ENCODE measurements at places on chromosomes 12 and 14.

- DNase-seq, result peak; percentile 56
Observed at GRCh38 chr12:91382081-91382543, 199.5 kb upstream of the DCN start.

- no peak for DNase-seq
Observed at GRCh38 chr14:24032727-24033418, 18.9 kb upstream of the CARMIL3 start.

DNA sequence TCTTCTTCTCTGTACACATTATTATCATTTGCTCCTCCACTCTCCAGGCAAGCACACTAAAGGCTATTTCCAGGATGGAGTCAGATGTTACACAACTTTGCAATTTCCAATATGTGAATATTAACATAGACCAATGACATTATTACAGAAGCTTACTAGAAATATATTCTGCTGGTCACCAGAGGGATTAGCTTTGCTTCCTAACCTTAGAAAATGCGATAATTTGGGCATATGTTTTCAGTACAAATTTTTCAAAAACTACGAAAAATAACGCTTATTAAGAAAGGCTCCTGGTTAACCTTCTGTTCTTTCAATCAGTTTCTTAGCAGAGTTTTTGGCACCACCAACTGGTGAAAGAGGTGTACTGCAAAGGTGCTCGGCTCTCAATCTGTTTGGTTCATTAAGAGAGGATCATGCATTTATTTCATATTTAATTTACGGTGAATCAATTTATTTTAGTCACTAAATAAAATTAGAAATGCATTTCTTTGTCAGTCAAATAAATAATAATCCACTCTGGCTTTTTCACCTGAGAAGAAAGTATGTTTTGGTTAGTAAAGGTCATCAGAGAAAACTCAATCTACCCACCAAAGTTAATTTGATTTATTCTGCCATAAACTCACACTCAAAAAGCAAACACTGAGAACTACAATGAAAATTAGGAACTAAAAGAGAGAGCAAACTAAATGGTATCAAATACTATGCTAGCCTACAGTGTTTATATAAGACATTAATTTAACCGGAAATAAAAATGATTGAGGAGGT, 39.2 kb downstream of the EFCAB11 start:
- peak; percentile 76 for DNase-seq

- no peak for DNase-seq
Observed at GRCh38 chr12:124484067-124484466, 83.3 kb downstream of the NCOR2 start.

DNA sequence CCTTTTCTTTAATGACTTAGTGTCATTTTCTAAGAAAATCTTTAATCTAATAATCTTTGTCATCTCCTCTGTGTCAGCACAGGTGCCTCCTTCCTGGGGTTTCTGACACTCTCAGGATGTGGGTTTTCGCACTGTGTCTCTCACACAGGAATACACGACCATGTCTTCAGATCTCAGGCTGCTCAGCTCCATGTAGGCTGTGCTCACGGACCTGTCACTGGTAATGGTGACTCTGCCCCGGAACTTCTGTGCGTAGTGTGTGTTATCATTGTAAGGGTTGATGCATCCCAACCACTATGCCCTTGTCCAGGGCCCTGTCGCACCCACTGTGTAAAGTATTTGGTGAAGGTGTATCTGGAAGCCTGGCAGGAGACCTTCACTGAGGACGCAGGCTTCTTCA, 647.8 kb downstream of the TMEM121 start:
- no peak for DNase-seq

GRCh38 chr12:64480148-64480547, 28.2 kb downstream of the TBK1 start:
- DNase-seq, result no peak

DNA sequence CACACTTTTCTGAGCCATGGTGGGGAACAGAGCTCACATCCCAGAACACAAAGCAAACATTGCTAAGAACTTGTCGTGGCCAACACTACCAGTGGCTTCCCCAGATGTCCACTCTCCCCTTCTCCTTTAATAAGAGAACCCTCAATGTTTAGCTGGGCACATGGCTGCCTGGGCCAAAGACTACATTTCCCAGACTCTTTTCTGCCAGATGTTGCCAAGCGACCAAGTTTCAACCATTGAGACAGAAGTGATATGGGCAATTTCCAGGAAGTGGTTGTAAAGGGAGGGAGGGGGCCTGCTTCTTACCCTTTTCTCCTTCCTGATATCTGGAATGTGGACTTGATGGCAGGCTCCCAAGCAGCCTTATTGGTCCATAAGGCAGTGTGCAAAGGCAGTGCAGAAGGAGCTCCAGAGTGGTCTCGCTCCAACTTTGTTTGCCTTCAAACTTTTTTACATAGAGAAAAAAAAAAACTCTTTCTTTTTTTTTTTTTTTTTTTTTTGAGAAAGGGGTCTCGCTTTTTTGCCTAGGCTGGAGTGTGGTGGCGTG, 24.9 kb upstream of the JDP2 start:
- no peak for DNase-seq

DNA sequence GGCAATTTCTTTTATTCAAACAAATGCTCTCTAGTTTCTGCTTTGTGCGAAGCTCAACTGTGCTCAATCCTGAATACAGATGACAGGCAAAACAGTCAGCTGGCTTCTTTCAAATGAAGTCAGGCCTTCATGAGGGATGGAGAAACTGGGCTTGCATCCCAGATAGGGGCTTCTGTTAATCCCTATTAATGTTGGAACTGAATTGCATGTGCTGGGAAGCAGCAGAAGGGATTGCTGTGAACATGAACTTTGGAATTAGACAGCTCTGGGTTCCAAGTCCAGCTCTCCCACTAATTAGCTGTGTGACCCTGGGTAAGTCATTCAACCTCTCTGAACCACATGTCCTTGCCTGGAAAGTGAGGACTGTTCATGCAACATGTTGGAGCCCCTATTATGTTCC, 21.1 kb upstream of the CORO1C start:
- no peak for DNase-seq

DNA sequence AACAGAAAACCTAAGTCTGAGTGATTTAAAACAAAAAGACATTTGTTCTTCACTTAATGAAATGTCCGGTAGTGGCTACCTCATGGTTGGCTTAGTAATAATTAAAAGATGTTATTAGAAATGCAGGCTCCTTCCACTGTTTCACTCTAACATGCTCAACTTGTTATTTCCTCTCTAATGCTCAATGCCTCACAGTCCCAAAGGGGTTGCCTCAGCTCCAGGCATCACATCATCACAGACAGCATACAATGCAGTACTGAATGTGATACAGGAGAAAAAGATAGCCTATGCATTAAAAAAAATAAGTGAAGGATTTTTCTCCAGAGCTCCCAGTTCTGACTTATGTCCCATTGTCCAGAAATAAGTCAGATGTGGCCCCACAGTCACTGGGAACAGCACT, 1077.0 kb upstream of the TMEM132C start:
- DNase-seq, result no peak

DNA sequence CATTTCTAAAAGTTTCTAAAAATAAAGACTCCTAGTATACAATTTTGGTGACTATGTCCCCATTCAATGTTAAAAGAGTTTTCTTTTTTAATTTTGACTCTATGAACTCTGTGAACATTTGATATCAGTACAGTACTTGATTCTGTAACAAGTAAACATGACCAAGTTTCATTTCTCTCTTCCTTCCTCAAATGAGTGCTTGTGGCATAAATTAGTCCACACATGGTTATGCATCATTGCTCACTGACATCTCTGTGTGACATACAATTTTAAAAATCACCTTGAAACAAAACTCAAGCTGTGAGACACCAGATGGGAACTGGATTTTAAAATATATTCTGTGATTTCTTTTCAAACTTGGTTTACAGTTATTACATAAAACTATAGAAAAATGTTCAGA, 253.9 kb upstream of the MDGA2 start:
- DNase-seq, result no peak

GRCh38 chr12:43836475-43836989, 651 bp downstream of the TMEM117 start:
- DNase-seq, result peak; percentile 11

DNA sequence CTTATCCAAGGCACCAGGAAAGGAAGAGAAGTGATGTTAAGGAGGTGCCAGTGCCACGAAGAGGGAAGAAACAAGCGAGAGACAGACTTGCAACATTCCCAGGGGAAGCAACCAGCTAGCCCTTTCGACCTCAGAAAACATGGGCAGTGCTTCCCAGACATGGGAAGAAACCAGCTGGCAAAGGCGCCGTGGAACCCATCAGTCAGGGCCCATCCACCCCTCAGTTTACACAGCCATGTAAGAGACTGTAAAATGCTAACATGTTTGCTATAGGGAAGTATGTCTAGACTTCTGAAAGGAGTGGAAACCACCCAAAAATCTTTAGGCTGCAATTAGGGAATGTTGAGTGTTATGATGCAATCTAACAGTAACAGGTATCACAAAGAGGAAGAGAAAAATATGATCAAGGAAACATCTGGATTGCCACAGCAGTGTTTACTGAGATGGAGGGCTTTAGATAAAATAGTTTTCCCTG, 26.3 kb downstream of the ANAPC5 start:
- no peak for DNase-seq

GRCh38 chr14:68519671-68520187, 273.1 kb downstream of the ZFP36L1 start:
- no peak for DNase-seq

DNA sequence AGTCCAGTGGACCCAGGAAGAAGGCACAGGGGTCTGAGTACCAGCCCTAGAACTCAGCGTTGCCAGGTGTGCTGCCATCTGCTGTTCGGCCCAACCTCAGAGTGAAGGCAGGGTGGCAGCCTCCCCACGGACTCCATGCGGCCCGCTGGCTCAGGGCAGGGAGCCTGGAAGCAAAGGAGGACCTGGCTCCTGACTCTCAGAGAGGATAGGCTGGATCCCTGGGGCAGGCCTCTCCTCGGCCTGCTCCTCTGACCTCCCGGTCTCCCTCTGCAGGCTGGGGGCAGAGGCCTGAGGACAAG, 10.1 kb downstream of the MCRS1 start:
- no peak for DNase-seq

DNA sequence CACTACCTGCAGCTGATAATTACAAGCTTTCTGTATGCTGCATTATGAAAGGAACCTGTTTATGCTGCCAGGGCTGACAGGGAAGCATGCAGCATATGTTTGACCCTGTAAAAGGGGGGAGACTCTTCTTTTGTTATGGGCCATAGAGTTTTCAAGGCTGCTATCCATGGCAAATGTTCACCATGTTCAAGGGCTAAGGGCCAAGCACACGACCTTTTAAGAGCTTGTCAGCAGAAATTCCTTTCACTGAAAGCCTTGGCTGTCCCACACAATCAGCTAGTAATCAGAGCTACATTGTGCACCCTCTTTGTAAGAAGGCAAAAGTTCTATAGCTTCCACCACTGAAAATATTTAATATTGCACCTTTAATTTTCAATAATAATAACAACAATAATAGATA, 74.2 kb upstream of the MBIP start:
- no peak for DNase-seq

DNA sequence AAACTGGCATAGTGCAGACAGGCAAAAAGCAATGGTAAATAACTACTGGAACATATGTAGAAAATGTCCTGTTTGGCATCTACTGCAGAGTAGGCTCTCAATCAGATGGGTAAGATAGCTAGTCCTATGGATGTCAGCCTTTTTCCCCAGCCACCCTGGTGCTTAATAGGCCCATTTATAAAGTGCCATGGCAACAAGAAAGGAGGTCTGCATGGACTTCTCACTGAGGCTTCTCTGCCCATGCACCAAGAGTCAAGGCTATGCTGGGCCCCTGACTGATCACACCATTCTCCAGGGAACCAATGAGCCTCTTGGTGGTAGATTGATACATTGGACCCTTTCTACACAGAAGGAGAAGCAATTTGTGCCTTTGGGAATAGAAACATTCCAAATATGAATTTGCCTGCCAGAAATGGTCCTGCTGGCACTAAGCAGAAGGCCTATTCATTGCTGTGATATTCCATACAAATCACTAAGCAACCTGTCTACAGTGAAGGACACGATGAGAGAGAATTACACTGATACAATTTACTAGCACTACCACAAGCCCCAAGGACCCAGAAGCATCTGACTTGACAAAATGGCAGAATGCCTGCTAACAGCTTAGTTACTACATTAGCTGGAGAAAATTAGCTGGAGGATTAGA, 43.8 kb downstream of the RESF1 start:
- DNase-seq, result no peak

GRCh38 chr12:71655495-71655894, 8.2 kb downstream of the ZFC3H1 start:
- no peak for DNase-seq

DNA sequence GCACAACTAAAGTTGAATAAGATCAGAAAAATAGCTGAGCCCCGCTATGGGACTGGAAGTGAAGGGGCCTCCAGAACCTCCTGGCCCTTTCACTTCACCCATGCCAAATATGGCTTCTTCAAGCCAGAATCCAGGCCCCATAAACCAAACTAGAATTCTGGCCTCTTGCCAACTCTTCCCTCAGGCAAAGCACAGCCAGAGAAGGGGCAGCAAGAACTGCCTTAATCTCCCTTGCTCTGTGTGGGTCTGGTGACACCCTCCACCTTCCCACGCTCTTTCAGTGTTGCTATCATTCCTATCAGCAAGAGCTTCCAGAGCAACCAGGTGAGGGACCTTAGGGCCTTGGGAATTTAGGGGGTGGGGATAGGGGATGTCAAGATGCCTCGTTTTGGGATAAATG, 3.1 kb upstream of the PNMA1 start:
- no peak for DNase-seq

GRCh38 chr12:93573552-93574223, 1.2 kb downstream of the SOCS2 start:
- DNase-seq, result no peak

DNA sequence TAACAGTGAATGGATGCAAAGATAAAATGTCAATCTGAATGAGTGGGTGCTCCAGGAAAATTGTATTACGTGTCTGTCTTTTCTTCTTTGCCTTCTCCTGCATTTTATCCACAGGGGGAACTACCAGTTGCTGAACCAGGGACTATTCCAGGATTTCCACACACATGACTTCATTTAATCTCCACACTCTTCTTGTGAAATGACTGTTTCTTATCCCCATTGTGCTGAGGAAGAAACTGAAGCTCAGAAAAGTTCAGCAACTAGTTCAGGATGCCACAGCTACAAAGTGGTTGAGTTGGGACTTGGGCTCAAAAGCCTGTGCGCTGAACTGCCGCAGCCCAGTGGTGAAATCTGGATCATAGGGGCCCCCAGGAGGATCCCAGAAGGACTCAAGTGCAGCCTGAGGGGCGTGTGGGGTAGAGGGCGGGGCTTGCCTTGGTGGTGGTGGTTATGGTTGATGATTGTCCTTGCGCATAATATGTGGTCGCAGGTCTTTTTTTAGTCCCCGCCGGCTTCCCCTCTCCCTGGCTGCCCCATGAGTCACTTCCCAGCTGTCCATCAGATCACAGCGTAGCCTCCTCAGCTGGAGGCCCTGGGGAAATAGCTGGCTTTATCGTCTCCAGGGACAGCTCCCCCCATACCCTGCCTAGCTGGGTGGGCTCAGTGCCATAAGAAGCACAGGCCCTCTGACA, 235.2 kb upstream of the CRY1 start:
- no peak for DNase-seq

Data from stimulated activated CD4-positive, alpha-beta T cell treated with anti-CD3 and anti-CD28 coated beads, Interleukin-12 subunit alpha, Interleukin-12 subunit beta, amount 100 ng/mL, for 48 hours (primary cell).